ENCODE measurements at places on chromosomes 4 and X.
A peak's percentile ranks its signal among the peaks of the same experiment; 100 is the strongest.

DNA sequence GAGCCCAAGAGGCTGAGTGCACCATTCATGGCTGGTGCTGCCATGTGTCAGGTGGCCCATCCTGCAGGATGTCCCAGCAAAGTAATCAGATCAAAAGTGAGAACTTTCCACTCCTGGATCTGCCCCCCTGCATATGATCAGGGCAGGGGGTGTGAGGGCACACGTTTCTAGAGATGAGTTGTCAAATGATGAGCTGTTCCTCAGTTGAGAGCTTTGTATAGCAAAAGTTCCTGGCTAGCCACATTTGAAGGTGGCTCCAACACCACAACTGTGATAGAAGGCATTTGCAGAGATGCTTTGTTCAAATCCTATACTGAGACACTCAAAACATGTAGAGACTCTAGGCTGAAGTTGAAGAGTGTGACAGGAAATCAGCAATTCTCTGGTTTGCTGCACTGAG, 501.8 kb downstream of the BCOR start:
- DNase-seq = no peak

DNA sequence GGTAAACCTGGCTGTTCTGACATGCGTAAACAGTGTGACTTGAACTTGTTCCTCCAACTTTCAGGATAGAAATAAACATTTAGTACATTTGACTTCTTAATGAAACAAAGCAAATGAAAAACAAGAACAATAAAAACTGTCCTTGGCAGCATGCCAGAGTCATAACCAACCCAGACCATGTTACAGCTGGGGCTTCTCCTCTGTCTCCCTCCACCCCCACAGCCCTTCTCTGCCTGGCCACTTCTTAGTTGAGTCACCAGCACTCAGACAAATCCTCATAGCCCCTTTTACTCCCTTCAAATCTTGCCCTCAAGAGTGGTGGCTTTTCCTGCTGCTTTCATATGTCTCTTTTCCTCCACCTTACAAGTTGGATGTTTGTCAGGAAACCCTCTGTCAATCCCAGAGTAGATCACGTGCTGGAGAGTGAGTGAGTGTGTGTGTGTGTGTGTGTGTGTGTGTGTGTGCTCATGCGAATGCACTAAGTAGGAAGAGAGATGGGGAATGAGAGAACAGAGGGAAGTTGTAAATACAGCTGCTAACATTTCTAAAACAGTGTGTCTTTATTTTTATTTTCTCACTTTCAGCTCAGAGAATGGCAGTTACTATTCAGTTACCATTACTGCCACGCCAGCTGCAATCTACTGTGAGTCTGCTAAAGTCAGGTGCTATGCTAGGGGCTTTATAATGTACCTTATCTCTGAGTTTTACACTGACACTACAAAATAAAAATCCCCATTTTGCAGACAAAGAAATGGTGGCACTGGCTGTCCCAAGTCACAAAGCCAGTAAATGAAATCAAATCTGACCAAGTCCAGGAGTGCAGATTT, 15.0 kb downstream of the SCARB2 start:
- DNase-seq = peak; percentile 69

- no peak for DNase-seq
Measured at GRCh38 chr4:140680686-140681085, 75.5 kb downstream of the TBC1D9 start.

GRCh38 chr4:15682242-15683142, 865 bp downstream of the FAM200B start:
- no peak for DNase-seq

GRCh38 chrX:19723427-19723826, 164.0 kb downstream of the SH3KBP1 start:
- no peak for DNase-seq

- no peak for DNase-seq
Measured at GRCh38 chr4:181659876-181660275, 583.3 kb upstream of the TENM3 start.

DNA sequence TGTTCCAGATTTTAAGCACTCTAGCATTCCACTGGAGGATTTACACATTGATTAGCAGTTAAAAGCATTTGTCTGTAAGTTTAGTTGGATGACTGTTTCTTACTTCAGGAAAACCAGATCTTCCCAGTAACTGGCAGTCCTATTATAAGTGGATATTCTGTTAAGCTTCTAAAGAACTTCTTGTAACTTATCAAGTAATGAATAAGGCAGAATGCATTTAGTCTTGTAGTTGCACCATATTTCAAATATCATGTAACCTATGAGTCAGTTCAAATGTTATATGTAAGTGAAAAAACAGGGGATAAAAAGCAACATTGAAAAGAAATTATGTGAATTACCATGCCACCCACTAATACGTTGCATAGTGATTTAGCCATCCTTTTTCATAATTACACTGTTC, 30.2 kb upstream of the TENM3 start:
- no peak for DNase-seq

GRCh38 chr4:95432466-95432865, 116.3 kb downstream of the UNC5C start:
- no peak for DNase-seq

GRCh38 chr4:17324386-17324830, 187.5 kb downstream of the QDPR start:
- no peak for DNase-seq

DNA sequence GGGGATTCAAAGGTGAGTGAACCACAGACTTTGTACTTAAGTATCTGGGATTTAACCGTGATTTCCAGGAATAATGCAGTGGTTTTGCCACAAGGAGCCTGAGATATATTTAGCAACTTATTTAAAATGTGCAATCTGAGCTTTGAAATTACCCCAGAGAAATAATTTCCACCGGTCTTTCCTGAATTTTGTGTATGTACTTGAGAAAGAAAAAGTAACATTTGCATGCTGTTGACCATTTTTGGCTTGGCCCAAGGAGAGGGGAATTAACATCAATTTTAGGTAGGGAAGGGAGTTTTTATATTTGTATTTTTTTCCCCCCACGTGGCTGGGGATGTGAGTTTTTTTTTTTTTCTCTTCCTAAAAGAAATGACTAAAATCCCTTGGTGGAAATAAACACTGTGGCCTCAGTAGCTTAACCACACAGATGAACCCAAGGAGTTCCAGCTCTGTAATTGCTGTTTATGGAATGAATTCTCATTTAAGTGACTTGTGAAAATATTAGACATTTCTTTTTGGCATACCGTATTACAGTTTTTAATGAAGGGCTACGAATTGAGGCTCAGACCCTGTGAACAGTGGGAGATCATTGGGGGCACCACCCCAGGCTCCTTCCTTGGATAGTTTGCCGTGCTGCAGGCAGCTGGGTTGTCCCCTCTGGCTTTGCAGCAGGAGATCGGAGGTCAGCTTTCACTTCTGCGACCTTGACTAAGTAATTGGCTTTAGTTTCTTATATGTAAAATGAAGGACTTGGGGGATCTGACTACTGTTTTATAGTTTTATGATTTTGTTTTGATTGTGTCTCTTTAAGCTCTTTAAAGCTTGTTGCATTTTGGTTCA, 116.1 kb downstream of the ARHGAP10 start:
- no peak for DNase-seq

DNA sequence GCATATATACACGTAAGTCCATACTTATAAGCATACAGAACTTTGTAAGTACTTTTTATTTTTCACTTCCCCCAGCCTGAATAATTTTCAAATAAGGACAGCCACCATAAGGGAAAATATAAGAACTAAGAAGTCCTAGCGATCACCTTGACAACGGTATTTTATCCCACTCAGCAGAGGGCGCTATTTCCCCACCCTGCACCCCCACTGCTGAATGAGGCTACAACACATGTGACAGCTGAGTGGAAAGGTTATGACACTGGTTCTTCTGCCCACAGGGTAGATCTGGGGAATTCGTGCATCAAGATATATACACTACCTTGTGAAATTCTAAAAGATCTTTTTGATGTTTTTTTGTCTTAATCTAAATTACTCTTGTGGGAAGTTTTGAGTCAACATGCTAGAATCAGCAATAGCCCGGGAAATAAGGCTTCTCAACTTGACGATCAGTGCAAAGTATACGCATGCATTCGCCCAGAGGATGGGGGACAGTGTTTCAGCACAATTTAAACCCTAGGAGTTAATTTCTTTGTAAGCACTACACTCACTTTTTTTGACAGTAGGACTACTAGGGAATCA, 151.5 kb downstream of the CORIN start:
- DNase-seq = peak; percentile 38

DNA sequence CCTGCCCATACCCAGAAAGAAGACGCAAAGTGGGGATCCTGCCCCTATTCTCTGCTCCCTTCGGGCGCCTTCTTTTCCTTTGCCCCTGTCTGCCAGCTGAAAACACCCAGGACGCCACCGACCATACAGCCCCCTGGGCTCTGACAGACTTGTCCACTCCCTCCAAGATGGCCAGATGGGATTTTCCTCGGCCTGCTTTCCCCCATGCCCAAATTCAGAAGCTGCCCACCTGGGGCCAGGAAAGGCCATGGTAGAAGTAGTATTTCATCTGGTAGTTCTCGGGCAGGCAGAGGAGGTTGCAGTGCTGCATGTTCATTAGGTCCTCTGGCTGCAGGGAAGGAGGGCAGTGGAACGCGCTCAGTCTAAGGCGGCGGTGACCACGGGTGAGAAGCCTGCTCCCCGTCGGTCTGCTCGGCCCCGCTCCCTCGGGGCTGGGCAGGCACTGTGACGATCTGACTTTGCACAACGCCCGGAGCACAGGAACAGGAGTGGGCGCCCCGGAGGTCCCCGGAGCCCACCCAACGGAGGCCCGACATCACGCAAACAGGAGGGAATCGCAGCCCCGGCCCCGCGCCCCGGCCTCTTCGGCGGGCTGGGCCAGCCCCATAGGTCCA, 582 bp downstream of the NAA10 start:
- no peak for DNase-seq

DNA sequence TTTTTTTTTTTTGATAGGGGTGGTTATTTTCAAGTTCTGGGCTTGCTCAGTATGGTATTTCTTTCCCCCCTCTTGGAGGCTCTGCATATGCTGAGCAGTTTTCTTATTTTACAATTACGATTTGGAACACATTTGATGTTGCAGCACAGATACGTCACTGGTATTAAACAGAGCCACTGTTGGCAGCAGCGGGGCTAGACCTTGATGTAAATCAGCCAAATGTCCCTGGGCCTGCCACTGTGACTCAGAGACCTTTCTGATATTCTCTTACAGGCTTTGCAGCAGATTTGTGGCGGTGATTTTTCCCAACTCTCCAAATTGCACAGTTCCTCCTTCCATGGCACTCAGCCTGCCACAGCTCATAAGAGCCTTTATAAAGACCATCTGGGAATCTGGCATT, 81.1 kb downstream of the VMA21 start:
- no peak for DNase-seq

GRCh38 chr4:137106287-137106686, 426.0 kb downstream of the PCDH18 start:
- no peak for DNase-seq

DNA sequence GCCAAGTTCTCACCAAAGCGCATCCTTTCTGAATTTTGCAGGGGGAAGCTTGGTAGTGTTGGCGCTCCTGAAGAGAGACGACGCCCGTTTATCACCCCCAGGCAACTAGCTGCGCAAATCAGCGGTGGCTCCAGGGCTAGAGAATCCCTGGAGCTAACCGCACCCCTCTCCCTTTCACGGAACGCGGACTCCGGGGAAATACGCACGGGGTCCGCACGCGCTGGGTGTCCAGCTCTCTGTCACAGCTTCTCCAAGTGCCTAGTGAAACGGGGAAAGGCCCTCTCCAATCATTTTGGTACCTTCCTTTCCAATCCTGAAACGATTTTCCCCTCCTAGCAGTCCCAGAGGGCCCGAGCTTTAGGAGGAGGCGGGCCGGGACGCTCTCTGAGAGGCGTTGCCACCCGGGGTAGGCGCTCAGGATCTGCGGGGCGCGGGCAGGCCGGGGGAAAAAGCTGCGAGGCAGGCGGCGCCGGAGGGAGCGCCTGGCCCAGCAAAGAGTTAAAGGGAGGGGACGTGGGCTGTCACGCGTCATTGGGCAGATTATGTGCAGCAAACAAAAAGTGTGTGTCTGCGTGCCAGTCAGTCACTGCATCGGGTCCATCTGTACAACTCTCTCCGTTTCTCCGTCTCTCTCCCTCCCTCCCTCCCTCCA, at the start of gene PRDM8:
Gene PRDM8, plus strand, starts transcription at position 582 of the 652 bp plus-strand sequence. CDS start 2,578 bp downstream, outside the sequence.
- no peak for DNase-seq

GRCh38 chr4:70838666-70839588, 763 bp downstream of the GRSF1 start:
- DNase-seq = peak; percentile 75

- DNase-seq = peak; percentile 3
Measured at GRCh38 chr4:64158648-64159326, 250.5 kb downstream of the TECRL start.

GRCh38 chr4:87985097-87985886, 9.8 kb downstream of the SPP1 start:
- peak; percentile 52 for DNase-seq

DNA sequence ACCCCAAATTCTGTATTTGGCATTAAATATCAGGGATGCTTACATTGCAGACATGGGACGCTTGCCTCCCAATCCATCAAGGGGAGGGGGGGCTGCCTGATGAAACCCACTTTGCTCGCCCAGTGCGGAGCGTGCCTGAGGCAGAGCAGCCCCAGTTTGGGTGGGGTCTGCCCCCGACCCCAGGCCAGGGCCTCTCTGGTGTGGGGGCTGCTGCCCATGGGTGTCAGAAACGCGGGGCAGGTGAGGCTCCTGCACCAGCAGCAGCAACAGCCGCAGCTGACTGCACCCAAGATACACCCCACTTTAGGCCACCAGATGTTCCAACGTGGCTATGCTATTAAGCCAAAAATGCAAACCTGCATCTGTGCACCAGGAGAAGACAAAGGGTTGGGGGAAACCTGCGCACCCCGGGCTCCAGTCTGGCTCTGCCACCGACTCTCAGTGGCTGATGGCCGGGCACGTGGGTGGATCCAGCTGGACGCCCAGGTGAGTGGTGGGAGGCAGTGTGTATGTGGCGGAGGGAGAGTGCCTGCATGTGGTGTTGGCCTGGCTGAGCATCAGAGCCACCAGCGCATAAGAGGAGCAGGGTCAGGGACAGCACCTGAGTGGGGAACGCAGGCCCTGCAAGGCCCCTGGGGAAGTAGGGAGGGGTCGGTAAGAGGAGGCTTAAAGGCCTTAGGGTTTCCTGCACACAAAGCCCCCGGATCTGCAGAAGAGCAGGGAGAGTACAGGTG, 86.2 kb downstream of the ABLIM2 start:
- no peak for DNase-seq

DNA sequence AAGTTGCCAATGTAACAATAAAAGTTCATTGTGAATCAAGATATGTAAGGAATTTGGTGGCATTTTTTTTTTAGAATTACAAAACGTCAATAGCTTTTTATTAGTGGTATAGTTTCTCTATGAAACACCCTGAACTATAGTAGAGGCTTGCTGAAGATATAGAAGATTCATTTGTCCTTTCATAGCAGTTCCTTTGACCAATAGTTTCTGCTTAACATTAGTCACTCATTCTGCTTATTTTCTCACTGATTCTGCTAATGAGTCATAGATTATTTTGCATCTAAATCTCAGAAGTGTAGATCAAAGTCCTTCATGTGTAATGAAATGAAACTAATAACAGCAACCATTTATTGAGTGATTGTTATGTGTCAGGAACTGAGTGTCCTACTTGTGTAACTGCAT, 205.0 kb upstream of the TET2 start:
- no peak for DNase-seq
